Stimulated activated CD8-positive, alpha-beta memory T cell treated with anti-CD3 and anti-CD28 coated beads, Interleukin-12 subunit alpha, Interleukin-12 subunit beta, amount 100 ng/mL, for 1 hour (primary cell): ENCODE measurements at places on chromosomes 13 and 19.

DNA sequence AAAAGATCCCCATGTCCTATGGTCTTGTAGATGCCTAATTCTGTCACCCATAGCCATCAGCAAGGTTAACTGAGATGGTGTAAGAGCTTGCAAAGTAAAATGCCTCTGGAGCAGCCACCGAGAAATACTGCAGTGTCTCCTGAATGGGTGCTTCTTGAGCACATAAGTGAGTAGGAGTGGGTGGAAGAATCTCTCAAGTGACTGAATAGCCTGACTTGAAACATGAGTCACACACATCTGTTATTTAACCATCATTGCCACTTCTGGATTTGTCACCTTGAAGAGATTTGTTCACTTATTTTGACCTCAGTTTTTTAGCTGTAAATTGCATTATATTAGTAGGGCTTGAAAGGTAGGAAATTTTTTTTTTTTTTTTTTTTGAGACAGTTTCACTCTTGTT is 2.3 kb downstream of the ZNF714 start:
- no peak for DNase-seq

- peak; percentile 49 for DNase-seq
Measured at GRCh38 chr13:44575741-44576350, at the start of gene TSC22D1. TSC22D1 (minus strand) TSS chr13:44576330; CDS start chr13:44576074, 256 bp downstream.

DNA sequence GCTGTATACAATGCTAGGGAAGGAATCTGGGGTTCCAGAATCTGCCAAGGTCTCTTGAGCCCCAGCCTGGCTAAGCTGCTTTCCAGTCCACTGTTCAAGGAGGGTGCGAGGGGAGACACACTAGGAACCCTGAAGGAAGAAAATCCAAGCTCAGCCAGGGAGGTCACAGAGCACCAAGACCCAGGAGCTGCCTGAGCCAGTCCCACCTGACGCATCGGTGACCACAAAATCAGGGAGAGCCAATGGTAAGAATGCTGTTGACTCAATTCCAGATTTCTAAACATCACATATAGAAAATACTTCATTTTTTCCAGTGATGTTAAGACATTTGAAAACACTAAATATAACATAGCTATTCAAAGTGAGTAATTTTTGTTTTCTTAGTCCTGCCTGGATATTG is 50.1 kb downstream of the CEP89 start:
- no peak for DNase-seq

- DNase-seq, result no peak
Measured at GRCh38 chr13:103615771-103616170, 549.6 kb upstream of the SLC10A2 start.

GRCh38 chr19:35868172-35868822 is at the start of gene APLP1:
APLP1 (plus strand) TSS chr19:35868574; CDS start chr19:35868637, 63 bp downstream.
- DNase-seq, result peak; percentile 47

- DNase-seq, result no peak
Measured at GRCh38 chr13:48317511-48318376, 14.2 kb downstream of the RB1 start.

DNA sequence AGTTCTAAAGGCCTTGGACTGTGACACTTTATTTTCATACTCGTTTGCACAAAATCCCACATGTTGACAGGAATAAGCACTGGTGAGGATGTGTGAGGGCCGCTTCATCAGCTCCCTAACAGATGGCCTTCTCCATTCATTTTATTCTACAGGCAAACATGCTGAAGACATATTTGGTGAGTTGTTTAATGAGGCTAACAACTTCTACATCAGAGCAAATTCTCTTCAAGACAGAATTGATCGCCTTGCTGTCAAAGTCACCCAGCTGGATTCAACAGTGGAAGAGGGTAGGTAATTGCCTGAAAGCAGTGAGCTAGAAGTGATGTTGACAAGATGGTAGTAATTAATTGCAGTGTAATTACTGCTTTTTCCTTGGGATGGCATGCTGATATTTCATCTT is 95.7 kb downstream of the GPR12 start:
- no peak for DNase-seq

- DNase-seq, result no peak
Measured at GRCh38 chr19:16702123-16702522, 17.5 kb upstream of the NWD1 start.

GRCh38 chr19:51837145-51837544 is 42.2 kb downstream of the FPR3 start:
- no peak for DNase-seq

DNA sequence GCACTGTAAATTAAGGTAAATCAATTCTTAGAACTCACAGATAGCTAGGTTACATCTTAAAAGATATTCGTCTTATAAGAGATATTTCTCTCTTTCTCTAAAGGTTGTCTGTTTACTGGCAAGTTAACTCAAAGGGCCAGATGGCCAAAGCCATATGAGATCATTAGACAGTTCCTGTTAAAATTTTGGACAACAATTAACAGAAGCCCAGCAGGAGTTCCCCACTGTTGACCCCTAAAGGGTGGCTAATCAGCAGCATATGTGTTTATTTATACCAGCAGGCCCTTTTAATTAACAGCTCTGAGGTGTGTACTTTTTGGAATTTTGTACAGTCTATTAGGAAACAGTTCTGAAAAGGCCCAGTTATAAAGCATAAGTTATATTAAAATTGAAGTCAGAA is 245.8 kb downstream of the LIG4 start:
- DNase-seq, result no peak

DNA sequence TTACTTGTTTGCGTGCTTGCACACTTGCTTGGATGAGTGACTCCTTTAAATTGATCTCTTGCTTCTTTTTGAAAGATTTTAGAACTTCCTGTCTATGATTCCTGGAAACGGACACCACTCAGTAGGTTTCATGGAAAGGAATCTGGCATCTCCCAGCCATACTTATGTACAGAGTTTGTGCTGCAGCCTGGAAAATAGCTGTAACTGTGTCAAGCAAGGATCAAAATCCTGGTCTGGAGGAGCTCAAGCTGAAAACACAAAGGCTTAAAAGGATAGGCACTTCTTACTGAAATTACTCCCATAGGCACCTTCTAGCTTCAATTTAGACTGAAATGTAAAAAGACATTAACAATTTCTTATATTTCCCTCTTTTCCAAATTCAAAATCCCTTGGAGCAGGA is 1.4 kb upstream of the FREM2 start:
- DNase-seq, result no peak

DNA sequence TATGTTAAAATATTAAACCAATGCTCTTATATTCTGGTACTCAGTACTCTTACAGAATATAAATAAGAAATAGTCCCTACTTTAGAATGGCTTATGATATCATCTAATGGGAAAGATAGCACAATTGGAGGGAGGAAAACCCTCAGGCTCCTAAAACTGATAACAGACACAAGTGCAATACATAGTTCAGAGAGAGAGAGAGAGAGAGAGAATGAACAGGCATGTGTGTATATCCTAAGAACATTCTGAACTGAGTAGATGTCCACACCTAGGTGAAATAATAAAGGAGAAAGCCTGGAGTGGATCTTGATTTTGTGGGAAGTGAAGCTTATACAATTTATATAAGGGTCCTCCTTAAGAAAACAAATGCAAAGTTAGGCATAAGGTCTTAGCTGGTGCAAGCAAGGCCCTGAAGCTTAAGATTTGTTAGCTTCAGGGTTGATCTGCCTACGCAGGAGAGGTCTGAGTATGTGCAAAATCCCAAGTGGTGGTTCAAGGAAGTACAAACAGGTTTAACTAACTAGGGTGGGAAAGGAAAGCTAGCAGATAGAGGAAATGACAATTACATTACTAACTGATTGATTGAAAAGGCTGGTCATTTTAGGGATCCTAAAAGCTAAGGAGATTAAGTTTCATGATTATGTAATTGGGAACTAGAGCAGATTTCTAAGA is 53.3 kb downstream of the SOX21 start:
- DNase-seq, result no peak

GRCh38 chr19:58572818-58573657 is at the start of gene MZF1:
MZF1 (minus strand) TSS chr19:58573335; CDS start chr19:58571389, 1,946 bp downstream.
- peak; percentile 100 for DNase-seq

DNA sequence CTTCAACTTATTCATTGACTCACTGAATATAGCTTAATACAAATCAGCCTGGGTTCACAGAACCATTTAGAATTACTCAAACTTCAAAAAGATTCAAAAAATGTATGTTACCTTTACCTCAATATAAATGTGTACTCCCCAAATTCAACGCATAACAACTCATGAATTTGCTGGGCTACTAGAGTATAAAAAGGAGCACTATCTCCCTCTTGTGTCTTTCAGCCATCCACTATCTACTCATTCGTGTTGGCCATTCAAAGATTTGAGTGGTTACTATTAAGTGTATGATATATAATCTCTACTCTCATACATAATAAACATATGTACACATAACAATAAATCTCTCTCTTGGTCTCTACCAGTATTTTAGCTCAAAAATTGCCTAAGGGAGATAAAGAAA is 20.3 kb downstream of the INTS6 start:
- no peak for DNase-seq

- DNase-seq, result no peak
Measured at GRCh38 chr19:50753879-50754278, 16.4 kb upstream of the GPR32 start.

- peak; percentile 23 for DNase-seq
Measured at GRCh38 chr19:29277102-29277501, 64.2 kb upstream of the UQCRFS1 start.

- DNase-seq, result no peak
Measured at GRCh38 chr19:19399733-19400433, 5.6 kb upstream of the GATAD2A start.

- no peak for DNase-seq
Measured at GRCh38 chr13:24719139-24719538, 38.9 kb downstream of the ATP12A start.

GRCh38 chr19:13974073-13974472 is 21.8 kb downstream of the DCAF15 start:
- no peak for DNase-seq

DNA sequence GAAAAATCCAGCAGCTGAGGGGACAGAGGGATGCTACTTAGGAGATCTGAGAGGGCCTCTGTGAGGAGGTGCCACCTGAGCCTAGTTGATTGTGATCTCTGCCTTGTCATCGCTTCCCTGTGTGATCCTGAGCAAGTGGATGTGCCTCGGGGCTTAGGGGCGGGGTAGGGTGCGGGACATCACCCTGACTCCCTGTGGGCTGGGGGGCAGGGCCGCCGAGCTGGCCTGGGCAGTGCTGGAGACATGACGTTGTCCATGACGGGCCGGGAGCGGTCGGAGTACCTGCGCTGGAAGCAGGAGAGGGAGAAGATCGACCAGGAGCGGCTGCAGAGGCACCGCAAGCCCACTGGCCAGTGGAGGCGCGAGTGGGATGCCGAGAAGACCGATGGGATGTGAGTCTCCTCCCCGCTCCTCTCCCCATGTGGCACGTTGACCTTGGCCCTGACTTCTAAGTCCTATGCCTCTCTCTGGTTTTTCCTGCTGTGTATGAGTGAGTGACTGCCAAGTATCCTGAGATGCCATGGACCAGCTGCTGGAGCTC is 8.2 kb upstream of the INAFM1 start:
- no peak for DNase-seq

DNA sequence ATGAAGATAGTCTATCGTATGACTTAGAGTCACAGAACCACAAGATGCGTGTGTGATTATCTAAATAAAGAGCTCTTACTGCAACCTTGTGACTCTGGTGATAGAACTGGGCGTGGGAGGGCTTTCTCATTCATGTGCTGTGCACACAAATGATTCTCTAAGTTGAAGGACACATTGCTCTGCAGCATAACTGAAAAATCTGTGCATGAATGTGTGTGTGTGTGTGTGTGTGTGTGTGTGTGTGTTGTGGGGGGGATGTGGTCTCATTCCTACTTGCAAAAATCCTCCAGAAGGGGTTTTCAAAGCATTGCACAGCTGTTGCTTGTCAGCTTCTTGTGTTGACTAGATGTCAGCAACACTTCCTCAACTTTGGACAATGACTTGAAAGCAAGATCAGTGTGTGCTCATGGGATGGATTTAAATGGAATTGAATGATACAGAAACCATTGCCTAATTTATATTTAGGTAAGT is 22.4 kb downstream of the LRCH1 start:
- no peak for DNase-seq

DNA sequence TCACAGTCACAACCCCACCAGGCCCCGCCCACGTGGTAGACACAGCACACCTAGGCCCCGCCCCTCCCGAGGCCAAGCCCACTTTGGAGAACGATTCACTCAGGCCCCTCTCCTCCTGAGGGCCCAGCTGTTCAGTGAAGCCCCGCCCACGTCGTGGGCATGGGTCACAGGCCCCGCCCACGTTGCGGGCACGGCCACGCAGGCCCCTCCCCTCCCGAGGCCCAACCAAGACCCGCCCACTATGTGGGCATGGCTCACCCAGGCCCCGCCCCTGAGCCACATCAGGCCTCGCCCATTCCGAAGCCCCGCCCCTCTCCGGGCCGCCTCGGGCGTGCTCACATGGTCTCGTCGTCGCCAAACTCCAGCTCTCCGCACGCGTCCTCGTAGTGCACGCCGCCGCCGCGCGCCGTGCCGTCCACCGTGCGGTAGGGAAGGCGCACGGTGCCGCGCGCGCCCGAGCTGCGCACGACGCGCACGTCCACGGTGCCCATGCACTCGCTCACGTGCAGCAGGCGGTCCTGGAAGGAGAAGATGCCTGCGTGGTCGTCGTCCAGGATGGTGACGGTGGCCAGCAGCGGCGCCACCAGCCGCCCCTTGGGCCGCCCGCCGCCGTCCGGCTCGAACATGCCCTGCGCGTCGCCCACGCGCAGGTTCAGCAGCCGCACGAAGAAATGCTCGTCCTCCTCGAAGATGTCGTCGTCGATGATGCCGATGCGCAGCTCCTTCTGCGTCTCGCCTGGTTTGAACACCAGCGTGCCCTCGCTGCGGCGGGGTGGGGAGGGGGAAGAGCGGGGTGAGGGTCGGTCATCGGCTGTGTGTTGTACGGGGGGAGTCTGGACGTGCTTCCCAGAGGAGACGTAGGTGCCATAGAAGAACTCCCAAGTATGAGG is 24.0 kb downstream of the SLC8A2 start:
- DNase-seq, result no peak

GRCh38 chr13:22018076-22018835 is 347.4 kb downstream of the FGF9 start:
- DNase-seq, result no peak

DNA sequence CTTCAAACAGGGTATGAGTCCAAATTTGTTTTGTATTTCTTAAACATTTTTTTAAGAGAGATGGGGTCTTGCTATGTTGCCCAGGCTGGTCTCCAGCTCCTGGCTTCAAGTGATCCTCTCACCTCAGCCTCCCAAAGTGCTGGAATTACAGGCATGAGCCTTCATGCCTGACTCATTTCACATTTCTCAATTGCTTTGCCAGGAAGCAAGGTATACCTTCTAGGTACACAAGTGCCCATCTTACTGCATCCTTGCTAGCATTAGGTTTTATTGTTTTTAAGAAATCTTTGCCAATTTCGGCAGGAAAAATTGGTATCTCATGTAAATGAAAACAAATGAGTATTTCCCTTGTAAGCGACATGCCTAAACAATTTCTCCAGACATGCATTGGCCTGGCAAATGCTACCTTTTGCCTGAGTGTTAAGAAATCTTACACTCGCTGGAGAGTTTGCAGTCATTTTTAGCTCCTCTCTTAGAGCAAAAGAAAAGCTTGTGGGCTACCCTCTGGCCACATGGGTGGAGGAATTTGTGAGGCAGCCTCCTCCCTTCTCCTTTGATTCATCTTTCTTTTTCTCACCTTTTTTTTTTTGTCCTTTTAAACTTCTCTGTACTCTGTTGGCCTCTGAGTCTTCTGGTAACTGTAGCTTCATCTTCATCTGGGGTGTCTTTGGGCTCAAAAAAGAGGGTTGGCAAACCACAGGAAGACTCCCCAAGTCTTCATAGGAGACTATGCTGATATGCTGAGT is 33.0 kb downstream of the ACTL9 start:
- no peak for DNase-seq

GRCh38 chr19:49337267-49338022 is 2.2 kb downstream of the CD37 start:
- no peak for DNase-seq

- DNase-seq, result no peak
Measured at GRCh38 chr19:42421591-42422031, 5.6 kb downstream of the LIPE start.

GRCh38 chr13:100075700-100076587 is 12.9 kb upstream of the PCCA start:
- no peak for DNase-seq
